ENCODE measurements at places on chromosomes 6 and 20.

DNA sequence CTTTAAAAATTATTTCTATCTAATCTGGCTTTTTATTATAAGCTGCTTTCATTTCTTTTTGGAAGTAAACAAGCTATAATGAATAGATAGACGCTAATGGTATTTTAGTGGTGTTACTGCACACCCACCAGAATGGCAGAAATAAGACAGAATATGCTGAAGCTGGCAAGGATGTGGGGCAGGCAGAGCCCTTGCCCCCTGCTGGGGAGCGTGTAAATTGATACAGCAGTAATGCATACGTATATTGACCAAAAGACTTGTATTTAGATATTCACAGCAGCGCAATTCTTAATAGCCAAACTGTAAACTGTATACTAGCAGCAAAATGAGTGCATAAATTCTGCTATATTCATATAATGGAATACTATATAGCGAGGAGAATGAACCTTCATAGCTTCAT, 35.3 kb downstream of the TMEM181 start:
- DNase-seq = no peak

- DNase-seq = no peak
These were observed 26.3 kb downstream of the SPDEF start for GRCh38 chr6:34529665-34530327.

GRCh38 chr6:158605266-158605878, 39.2 kb downstream of the DYNLT1 start:
- DNase-seq = peak; percentile 32

DNA sequence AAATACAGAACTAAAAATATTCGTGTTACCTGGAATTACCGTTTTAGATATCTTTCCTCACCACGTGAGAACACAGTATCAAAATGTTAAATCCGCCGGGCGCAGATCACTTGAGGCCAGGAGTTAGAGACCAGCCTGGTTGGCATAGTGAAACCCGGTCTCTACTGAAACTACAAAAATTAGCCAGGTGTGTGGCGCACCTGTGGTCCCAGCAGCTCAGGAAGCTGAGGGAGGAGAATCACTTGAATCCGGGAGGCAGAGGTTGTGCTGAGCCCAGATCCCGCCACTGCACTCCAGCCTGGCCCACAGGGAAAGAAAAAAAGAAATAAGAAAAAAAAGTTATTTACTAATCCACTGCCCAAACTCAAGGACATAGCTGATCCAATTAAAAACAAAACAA, 4.8 kb upstream of the DDX43 start:
- no peak for DNase-seq

DNA sequence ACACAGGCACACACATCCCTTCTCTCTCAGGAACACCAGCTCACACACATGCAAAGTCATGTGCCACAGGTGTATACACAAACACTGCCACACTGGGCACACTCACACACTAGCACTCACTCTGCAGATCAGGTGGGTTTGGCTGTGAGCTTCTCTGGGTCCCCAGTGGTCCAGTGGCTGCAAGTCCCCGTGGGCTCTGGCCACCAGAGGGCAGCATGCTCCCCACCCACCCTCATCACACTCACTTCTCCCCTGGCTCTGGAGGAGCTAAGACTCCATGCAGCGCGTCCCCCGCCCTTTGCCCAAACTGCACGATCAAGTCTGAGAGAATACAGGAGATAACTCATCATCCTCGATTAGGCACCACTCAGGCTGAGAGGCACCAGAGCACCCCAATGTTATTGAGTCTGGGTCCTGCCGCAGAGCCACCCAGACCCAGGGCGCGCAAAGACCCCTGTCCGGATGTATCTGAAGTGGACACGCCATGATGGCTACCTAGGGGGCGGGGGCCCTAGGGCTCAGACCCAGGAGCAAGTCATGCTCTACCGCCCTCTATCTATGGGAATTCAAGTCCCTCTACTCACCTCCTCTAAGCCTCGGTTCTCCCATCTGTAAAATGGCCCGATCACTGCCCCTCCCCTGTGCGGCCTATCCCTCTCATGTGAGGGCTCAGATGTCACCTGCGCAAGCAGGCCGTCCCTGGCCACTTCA, 90.5 kb downstream of the GRM4 start:
- peak; percentile 10 for DNase-seq

DNA sequence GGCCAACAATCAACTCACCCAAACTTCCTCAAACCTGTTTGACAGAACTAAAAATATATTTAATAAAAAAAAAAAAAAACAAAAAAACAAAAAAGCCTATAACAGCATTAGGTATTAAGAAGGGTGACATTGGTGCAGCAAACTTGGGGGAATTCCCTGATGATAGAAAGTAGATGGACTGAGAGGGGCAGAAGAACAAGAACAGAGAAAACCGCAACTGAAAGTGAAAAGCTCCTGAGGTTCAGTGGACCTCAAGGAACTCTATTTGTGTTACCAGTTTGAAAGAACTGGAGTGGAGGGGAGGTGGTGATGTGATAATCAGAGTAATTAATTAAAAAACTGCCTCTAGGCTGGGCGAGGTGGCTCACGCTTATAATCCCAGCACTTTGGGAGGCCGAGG, 53.8 kb downstream of the MACROD2 start:
- no peak for DNase-seq

DNA sequence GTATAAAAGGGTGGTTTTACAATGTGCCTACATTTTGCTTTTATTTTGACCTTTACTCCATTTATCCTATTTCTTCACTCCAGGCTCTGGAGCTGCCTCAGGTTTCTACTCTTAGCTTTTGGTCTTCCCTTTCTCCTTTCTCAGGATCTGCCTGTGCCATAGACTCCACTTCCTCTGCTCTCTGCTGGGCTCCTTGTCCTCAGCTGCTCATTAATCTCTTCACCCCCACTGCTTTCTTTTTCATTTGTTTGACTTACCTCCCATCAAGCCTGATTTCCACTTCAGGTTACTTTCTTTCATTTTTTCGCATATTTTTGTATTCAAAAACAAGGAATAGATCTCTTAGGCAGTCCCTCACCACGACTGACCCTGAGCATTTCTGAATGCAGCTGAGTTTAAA, 106.8 kb downstream of the COL19A1 start:
- DNase-seq = no peak

DNA sequence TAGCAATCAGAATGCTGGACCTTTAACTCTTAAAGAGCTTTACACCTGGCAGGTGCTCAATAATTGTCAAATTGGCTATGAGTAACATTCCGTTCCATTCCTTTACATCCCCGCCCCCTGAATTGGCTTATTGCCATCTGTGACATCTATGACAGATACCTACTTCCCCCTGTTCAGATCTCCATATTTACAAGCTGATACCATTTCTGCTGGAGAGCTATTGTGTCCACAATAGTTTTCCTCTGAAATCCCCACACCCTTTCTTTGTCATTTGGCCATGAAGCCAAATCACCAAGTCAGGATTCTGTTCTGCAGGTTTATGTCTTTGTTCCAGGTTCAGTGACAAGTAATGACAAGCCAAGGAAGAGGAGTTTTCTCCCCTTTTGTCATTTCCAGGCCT, 3.2 kb downstream of the CDH26 start:
- no peak for DNase-seq

DNA sequence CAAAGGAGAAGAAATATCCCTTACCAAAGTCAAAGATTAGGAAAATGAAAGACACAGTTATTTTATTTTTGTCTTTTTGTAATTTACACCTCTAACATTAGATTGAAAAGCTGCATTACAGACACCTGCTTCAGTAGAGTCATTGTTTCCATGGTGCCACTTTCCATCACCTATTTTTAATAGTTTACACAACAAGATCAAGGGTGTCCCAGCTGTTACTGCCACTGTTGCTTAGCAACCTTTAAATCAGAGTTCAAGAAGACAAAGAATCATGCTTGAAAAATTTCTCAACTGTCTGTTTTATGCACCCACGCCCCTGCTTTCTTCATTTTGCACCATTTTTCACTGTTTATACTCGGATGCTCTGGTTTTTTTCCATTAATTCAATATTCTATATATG, 668.2 kb upstream of the GJE1 start:
- DNase-seq = no peak

GRCh38 chr6:113971741-113972140, 793 bp upstream of the HDAC2 start:
- no peak for DNase-seq

- no peak for DNase-seq
These were observed 240.4 kb upstream of the SULF2 start for GRCh38 chr20:48025661-48026060.

DNA sequence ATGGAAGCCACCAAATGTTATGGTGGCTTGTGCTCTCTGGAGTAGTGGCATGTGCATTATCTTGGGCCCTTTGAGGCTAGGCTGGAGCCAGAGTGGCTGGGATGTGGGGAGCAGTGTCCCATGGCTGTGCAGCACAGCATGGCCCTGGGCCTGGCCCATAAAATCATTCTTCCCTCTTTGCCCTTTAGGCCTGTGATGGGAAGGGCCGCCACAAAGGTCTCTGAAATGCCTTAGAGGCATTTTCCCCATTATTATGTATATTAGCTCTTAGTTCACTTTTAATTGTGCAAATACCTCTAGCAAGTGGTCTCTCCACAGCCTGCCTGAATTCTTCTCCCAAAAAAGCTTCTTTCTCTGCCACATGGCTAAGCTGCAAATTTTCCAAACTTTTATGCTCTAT, 297.3 kb upstream of the IRAK1BP1 start:
- DNase-seq = no peak

GRCh38 chr6:13097454-13097853, 230.9 kb downstream of the TBC1D7 start:
- DNase-seq = no peak

DNA sequence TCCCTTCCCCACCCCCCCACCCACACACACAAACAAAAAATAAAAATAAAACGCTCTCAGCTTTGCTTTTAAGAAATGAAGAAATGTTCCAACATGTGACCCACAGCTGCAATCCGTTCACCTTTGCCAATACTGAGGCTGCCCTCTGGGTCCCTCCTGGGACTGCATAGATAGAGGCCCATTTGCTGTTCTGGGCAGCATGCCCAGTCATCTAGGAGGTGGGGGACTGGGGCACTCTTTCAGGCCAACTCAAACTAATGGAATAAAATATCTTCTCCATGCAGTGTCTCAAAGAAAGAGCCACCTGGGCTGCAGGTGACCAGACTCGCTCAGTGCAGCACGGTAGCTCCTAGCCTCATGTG, 79.9 kb downstream of the SLC22A3 start:
- DNase-seq = no peak

DNA sequence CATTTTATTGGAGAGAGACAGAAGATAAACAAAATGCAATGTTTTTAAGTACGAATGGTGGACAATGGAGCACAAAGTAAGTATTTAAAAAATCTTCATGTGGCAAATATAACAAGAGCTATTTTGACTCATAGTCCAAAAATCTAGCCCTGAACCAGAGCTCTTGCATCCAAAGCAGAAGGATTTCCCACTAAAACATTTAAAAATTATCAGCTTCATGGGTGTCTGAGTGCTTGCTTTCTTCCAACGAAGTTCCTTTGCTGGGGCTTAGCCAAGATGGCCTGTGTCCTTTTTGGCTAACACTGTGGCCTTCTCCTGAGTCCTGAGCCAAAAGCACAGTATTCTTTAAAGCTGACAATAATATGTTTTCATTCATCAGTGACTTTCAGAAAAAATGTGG, 161.7 kb downstream of the RIMS1 start:
- no peak for DNase-seq

GRCh38 chr6:28711788-28712341, 186.2 kb downstream of the GPX5 start:
- DNase-seq = no peak

All from fibroblast of skin of left biceps (primary cell).